Breast epithelium (tissue), 4 donors: ENCODE measurements at places on chromosomes 6 and 20. TPM values are rescaled to one million over a fixed set of nuclear protein-coding genes. Genes with fewer than 3 reads are reported as not detected.

Gene RGS19
- 16.4 TPM for total RNA-seq

Gene COL21A1
- total RNA-seq: 2.9 TPM

DNA sequence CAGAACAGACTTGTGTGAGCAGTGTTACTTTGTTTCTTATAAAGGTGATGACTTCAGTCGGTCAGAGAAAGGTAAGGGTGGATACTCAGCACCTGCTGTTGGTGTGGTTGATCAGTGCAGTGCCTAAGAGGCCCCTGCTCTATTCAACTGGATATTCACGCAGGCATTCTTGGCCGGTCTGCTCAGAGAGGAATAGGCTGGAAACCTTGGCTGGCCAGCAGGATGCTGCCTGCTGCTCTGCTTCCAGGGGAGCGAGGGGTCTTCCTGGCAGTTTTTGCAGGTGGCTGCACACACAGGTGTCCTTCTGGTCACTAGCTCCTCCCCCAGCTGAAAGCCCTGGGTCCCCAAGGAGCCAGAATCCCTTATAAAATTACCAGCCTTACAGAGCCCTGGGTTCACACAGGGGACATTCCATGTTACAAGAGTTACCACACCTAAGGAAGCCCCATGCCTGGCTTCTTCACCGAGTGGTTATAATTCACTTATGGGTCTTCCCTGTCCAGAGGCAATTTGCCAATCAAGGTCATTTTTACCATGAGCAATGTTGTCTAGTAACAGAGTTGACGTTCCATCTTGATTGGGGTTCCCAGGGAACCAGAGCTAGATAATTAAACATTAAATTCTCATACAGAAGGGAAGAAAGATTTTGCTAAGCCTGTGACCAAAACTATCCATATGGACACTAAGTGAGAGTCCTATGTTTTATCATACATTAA is 16.4 kb downstream of the SYNJ2 start:
- no peak overlapping the region for H3K4me3 ChIP-seq
- no peak for DNase-seq
- peaks cover 15% of the 10 kb centered on the region for H3K4me1 ChIP-seq
- H3K36me3 ChIP-seq: no peaks in the 10 kb centered on the region
- no peaks in the 10 kb centered on the region for H3K27me3 ChIP-seq
- H3K27ac ChIP-seq: no peak overlapping the region

DNA sequence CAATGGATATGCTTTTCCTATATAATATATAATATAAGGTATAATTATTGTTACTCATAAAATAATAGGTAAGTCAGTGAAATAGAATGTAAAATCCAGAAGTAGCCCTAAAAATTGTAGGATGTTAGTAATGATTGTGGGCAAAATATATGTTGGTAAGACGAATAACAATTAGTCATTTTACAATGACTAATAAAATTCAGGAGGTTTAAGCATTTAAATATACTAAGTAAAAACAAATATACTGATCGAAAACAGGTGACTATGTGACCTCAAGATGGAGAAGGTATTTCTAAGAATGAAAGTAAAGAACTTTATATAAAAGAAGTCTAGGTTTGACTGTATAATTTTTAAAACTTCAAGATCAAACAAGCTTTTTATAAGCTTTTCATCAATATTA is 28.9 kb downstream of the FUCA2 start:
- H3K4me3 ChIP-seq: no peak overlapping the region
- DNase-seq: no peak
- no peaks in the 10 kb centered on the region for H3K36me3 ChIP-seq
- no peak overlapping the region for H3K27ac ChIP-seq
- H3K4me1 ChIP-seq: no peaks in the 10 kb centered on the region

- no peaks in the 10 kb centered on the region for H3K36me3 ChIP-seq
- H3K27me3 ChIP-seq: peaks cover 5% of the 10 kb centered on the region
- no peaks in the 10 kb centered on the region for H3K4me1 ChIP-seq
- H3K27ac ChIP-seq: no peak overlapping the region
These were observed 11.1 kb upstream of the SLC16A10 start for GRCh38 chr6:111076024-111076695.
